ENCODE measurements at places on chromosomes 6 and 20.

DNA sequence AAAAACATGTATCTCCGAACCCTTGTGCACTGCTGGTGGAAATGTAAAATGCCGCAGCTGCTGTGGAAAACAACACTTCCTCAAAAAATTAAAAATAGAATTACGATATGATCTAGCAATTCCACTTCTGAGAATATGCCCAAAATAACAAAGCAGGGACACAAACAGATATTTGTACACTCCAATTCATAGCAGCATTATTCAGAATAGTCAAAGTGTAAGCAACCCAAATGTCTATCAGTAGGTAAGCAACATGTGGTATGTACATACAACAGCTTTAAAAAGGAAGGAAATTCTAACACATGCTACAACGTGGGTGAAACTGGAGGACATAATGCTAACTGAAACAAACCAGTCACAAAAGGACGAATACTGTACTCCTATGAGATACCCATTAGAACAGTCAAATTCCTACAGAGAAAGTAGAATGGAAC lies 5.7 kb upstream of the RAB5IF start:
- no peak for DNase-seq

DNA sequence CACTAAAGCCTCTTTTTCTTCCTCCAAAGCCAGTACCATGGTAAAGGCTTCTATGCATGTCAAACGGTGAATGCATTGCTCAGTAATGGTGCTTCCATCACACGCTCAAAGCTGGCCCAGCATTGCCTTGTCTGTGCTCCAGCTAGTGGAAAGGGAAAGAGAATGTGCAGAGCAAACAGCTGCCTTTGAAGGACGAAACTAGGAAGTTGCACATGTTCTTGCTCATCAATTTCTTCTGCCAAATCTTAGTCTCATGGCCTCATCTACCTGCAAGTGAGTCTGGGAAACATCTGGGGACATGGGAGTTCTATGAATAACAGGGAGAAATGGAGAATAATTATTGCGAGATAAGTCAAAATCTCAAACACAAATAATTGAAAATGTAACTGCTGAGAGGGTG lies 216.5 kb upstream of the SSTR4 start:
- no peak for DNase-seq

DNA sequence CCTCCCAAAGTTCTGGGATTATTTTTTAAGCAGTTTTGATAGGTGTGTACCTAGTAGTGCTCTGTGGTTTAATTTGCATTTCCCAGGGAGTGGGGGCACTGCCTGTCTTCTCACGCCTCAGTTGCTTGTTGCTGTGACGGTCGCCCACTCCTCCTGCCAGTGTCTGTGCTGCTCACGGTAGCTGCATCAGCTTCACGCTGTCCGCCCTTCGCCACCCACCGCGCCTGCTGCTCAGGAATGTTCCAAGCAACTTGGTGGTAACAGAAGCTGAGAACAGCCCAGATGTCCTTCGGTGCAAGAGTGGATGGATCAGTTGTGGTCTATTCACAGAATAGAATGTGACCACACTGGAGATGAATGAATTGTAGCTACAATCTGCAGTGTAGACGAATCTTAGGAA lies 22.9 kb downstream of the DNAJC5 start:
- no peak for DNase-seq

DNA sequence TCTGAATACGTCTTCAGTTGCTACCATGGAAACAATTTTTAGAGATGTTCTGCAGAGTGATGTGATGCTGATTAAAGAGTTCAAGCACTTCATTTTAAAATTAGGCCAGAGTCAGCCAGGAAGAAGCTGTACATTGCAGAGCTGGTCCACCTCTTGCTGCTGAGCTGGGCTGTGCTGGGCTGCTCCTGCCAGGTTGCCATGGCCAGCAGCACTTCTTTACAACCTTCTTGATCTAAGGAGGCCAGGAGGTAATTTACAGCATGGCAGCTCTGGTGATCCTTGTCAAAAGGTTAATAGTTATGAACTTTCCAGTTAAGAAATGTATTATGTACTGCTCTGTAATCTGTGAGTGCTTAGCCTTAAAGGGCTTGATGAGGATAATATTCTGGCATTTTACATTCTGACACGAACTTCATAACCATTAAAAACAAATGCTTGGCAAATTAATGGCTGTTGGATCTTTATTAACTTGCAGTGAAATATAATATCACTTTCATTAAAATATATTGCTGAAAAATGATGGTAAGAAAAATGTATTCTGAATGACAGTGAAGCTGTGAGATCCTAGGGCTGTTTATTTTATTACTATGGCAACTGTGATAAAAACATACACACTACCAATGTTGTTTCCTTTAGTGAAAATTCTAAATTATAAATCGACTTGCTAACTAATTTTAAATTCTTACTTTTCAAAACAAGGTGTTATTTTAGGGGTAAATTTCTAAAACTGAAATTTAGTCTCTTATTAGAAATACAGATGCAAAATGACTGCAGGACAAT lies 259.7 kb downstream of the RFPL4B start:
- DNase-seq, result no peak

- DNase-seq, result no peak
Measured at GRCh38 chr6:128519931-128520435, 416 bp downstream of the PTPRK start.

DNA sequence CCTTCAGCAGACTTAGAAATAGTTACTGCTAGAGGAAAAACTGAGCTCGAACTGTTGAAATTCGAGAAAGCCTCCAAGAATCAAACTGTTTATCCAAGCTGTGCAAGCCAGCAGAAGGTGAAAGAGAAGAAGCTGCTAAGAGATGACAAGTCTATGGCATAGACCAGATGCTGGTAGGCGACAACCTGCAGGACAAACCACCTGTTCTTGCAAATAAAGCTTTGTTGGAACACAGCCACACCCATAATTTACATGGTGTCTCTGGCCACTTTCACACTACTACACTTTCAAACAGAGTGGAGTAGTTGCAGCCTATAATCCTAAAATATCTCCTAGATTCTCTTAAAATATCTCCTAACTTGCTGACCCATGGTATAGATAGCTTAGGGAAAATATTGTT lies 33.3 kb downstream of the TNFRSF21 start:
- no peak for DNase-seq

GRCh38 chr6:26161322-26161721 lies 74.1 kb downstream of the HFE start:
- DNase-seq, result no peak

DNA sequence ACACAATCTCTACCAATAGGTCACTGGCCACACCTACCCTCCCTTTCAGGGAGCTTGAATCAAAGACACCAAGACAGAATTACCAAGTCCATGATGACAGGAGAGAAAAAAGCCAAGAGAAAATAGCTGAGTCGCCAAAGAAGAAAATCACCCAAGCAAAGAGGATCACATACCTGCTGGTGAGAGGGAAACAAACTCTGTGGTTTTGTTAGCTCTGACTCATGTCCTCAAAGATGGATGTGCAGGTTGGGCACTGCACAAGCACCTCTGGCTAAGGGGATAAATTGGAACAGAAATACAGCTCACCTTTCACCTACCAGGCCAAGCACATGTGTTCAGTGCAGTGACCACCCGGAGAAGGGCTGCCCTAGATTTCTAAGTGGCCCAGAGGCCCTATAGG lies 114.8 kb downstream of the TFAP2A start:
- DNase-seq, result no peak

- DNase-seq, result no peak
Measured at GRCh38 chr6:1739220-1739619, 129.5 kb downstream of the FOXC1 start.

- DNase-seq, result no peak
Measured at GRCh38 chr6:157845493-157846259, 22.6 kb downstream of the SNX9 start.

- DNase-seq, result no peak
Measured at GRCh38 chr6:35165630-35166071, 24.5 kb upstream of the TCP11 start.

DNA sequence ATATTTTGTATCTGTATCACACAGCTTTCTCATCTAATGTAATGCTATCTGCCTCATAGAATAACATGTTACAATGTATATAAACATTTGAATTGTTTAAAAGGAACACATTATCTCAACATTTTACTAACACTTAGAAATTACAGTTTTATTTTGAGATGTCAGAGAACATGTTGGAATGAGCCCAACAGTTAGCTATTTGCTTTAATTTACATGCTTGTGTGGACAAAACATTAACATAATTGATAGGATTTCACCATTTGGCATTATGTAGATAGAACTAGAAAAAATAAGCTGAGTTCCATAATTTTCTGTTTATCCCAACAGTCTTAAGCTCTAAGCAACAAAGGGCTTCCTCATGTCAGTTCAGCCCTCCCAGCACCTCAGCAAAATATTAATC lies 330.9 kb downstream of the LMBRD1 start:
- DNase-seq, result no peak

DNA sequence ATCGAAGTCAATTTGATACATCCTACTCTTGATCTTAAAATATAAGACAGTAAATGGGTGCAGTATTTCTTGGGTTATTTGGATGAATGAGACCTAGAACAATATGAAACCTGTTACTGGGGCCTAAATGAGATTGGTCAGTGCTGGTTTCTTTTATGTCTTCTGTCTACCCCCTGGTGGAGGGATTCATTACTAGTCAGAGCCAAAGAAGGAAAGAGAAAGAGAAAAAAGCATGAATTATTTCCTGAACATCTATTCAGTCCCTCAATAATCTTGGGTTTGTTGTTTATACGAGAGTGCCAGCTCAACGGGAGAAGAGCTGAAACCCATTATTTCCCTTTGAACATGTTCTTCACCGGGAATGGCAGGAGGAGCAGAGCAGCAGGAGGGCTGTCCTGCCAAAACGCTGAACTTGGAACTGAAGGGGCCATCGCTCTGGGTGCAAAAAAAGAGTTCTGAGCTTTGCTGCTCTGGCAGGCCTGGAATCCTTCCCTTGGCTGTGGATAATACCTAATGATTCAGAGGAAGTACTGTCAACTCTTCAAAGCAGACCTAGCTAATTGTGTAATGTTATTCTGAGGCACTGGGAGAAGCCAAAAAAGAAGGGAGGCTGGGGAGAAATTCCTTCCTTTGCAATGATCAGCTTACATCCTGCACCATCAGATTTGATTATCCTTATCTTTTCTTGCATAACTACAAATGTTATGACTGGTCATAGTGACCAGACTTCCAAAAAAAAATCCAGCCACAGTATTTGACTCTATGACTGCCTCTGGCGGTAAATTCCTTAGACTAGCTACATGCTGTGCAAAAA lies 72.0 kb downstream of the BLOC1S5 start:
- no peak for DNase-seq

Measured in memory B cell (primary cell).